Bronchial epithelial cell (primary cell): ENCODE measurements at places on chromosomes 7 and 10. TPM values are rescaled to one million over a fixed set of nuclear protein-coding genes. Genes with fewer than 3 reads are reported as not detected.

Gene CRPPA
- 0.26 and 0.64 TPM in 2 replicates for total RNA-seq

Gene MMRN2
- total RNA-seq = 3.9 and 6.1 TPM in 2 replicates

Gene AOC1
- under 0.01 and 2.4 TPM in 2 replicates for total RNA-seq

Gene INHBA
- total RNA-seq = 1.3 and 5.0 TPM in 2 replicates

Gene ARHGEF5
- 10.5 and 14.3 TPM in 2 replicates for total RNA-seq

Gene LFNG
- total RNA-seq = 4.5 and 6.8 TPM in 2 replicates

Gene SLC13A1
- total RNA-seq = not detected in 2 replicates

Gene SPDYE18
- 0.13 TPM in 1 of 2 replicates, not detected in the other for total RNA-seq

Gene MBL2
- not detected in 2 replicates for total RNA-seq

Gene TFPI2
- total RNA-seq = 2.8 and 8.7 TPM in 2 replicates

Gene MGAM2
- under 0.01 TPM in 1 of 2 replicates, not detected in the other for total RNA-seq

Gene EVX1
- not detected in 2 replicates for total RNA-seq

Gene NME8
- not detected in 2 replicates for total RNA-seq

Gene LIPJ
- total RNA-seq = not detected in 2 replicates

Gene ZNF394
- total RNA-seq = 20.4 and 24.2 TPM in 2 replicates
